C1 segment of cervical spinal cord (tissue), 14 donors: ENCODE measurements at places on chromosomes 7 and 10.

DNA sequence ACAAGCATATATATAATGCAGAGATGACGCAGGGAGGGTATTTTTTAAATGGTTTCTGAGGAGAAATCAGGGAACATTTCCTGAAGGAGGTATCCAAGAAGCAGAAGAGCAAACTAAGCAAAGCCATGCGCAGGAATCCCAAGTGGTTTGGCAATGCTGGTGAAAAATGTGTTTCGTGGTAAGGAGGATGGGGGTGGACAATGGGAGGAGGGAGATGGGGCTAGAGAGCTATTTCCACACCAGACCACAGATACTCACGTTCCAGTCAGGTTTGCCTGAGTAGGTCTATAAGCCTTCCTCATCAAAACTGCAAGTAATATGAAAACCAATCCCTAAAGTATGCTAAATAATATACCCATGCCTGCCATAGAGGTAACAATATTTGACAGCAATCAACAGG is 223.7 kb upstream of the MKLN1 start:
- no peak for DNase-seq

- no peak for DNase-seq
Observed at GRCh38 chr10:35356725-35357092, 20.4 kb downstream of the CCNY start.

- DNase-seq, result no peak
Observed at GRCh38 chr7:7051206-7051877, 131.0 kb upstream of the C1GALT1 start.

- no peak for DNase-seq
Observed at GRCh38 chr10:63200431-63200830, 67.3 kb downstream of the NRBF2 start.

DNA sequence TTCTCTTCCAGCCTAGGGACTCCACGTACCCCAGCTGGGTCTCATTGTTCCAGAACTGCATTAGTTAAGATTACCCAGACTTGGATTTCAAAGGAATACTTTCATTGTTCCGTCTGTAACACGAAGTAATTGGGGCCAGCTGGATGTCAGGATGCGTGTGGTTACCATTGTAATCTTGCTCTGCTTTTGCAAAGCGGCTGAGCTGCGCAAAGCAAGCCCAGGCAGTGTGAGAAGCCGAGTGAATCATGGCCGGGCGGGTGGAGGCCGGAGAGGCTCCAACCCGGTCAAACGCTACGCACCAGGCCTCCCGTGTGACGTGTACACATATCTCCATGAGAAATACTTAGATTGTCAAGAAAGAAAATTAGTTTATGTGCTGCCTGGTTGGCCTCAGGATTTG is 21.0 kb downstream of the LRRC17 start:
- no peak for DNase-seq

DNA sequence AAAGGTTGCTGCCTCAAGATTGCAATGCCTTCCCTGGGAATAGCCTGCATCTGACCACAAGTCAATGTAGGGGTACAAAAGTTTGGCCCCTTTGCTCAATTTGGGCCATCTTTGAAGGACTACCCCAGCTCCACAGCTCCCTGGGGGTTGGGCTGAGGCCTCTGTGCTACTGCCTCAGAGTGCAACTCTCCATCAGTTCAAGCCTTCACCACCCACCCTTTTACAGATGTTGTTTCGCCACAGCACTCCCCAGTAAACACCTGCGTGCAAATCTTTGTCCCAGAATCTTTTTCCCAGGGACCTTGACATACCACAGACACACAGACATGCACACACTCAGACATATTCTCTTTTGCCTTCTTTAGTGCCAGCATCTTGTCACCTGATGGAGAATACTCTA is 66.0 kb upstream of the ANKRD1 start:
- DNase-seq, result no peak

DNA sequence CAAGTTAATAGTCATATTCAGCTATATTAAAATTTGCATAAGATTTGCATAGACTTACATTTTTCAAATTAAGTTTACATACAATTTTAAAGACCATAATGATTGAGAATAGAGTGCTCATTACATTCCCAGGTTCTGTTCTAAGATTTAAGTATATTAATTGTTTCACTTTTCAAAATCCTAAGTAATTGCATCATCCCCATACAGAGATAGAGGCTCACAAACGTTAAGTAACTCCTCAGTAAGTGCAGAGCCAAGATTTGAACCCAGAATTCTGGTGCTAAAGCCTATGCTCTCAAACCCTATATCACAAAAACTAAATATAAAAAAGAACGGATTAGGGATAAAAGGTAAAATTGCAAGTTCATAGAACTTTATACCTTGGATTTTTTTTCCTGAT is 2.1 kb downstream of the ITIH5 start:
- no peak for DNase-seq

GRCh38 chr7:158387546-158387891 is 200.1 kb downstream of the PTPRN2 start:
- no peak for DNase-seq

DNA sequence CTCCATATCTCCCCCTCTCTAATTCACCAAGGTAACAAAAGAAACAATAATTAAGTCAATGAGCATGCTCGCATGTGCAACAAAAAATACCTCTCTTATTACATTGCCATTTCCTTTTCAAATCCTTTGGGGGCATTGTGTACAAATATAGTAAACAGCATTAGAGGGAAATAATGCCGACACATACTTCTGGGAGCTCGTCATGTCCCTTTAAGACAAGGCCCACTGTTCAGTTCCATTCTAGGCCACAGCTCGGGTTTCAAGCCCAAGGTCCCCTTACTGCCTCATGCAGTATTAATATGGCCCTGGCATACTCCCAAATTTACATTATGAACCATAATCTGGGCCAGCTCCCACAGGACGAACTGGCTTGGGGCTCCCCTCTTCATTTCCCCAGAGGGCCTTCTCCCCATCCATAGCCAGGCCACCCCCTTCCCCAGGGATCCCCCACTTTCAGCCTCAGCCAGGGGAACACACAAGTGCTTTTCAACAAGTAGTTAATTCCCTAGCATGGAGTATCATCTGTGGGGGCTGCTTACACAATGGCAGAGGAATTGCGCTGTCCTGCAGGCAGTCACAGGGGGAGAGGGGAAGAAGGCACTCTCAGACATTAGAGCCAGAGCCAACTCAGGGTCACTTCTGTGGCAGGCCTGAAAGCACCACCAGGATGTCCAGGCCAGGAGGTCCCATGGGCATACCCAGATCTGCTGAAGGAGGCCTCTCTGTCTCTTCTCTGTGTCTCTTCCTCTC is 110.6 kb downstream of the KCNMA1 start:
- DNase-seq, result no peak

DNA sequence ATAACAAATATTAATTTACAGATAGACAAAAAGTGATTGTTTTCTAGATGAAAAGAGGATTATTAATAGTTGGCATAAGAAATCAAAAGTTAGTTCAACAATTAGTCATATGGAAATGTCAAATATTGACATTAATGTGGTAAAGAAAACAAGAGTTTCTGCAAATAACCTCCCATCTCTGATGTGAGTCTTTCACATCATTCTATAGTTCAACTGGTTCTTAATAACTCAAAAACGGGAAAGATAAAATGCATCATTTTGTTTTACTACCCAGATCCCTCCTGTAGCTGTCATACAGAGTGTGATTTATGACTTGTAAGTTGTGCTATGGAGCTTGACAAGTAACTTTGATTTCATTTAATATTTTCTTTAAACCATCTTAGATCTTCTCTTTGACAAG is 594.8 kb downstream of the ZWINT start:
- DNase-seq, result no peak

- no peak for DNase-seq
Observed at GRCh38 chr7:114148779-114149178, 230.0 kb upstream of the PPP1R3A start.

DNA sequence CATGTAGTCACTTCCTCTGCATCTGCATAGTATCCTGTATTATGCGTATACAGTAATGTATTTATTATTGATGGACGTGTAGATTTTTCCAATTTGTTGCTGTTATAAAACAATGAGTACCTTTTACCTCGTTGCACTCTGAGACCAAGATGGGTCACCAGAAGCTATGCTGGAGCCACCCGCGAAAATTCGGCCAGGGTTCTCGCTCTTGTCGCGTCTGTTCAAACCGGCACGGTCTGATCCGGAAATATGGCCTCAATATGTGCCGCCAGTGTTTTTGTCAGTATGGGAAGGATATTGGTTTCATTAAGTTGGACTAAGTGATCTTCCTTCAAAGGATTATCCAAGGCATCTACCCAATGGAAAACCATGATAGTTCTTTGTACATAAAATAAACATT is 1.0 kb downstream of the PSMC2 start:
- no peak for DNase-seq

- DNase-seq, result no peak
Observed at GRCh38 chr10:124134251-124134893, 41.0 kb upstream of the CHST15 start.

GRCh38 chr10:114284346-114285071 is 45.5 kb downstream of the VWA2 start:
- DNase-seq, result no peak

GRCh38 chr10:76774987-76775603 is 862.5 kb downstream of the KCNMA1 start:
- DNase-seq, result no peak

- DNase-seq, result no peak
Observed at GRCh38 chr7:12975412-12975811, 288.0 kb downstream of the ARL4A start.

DNA sequence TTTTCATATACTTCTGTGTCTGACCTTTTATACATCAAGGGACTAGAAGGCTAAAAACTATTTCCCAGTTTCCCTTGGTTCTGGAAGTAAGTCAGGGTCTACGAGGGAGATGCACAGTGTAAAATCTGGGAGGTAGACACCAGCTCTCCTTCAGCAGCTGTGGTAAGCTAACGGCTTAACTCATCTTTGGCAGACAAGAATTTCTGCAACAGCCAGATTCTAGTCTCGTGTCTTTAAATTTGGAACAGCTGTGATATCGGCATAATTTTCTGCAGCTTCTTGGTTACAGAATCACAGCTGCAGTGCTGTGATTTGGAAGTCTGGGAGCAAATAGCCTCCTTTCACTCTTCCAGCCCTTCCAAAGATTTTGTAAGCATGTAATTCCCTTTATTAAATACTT is 37.4 kb upstream of the ABCB4 start:
- no peak for DNase-seq

DNA sequence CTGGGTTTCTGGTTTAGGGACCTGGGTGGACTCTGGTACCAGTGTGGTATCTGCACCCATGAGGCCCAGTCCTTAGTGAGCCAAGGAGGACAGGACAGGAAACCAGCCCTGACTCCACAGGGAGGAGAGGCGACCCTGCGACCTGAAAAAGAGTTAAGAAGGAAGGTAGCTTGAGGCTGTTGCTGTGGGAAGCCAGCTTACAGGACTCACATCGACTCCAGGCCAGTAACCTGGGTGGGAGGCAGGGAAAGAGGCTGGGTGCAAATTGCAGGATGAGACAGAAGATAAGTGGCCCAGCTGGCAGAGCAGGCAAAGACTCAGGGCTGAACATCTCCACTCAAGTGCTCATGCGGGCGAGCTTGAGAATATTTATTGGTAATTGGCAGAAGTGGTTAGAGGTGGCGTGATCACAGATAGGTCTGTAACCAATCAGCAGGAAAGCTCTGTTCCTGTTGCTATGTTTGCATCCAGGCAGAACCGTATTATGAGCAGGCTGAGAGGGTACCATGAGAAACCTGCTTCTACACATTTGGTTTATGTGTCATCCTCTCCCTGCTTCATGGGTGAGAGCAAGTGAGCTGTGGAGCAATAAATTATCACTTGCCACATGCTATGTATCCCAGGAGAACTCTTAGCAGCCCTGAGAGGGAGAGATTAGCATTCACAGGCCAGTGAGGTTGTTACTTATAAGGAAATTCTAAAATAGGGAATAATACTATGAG is 11.0 kb downstream of the TLL2 start:
- DNase-seq, result no peak

DNA sequence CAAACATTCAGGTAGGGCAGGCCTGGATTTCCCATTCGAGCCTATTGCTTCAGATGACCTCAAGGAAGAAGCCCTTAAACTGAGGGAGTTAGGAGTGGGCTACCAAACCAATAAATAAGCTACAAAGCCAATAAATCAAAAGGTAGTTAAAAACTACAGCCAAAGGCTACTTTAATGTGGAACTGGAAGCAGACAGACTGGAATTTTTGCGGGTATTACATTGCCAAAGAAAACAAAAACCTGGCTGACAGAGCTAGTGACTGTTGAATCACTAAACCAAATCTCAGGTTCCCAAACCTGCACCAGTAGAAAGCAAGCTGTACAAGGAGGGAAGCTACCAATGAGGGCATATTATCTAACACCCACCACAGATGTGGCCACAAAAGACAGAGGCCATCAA is 315.6 kb downstream of the GRM8 start:
- DNase-seq, result no peak

DNA sequence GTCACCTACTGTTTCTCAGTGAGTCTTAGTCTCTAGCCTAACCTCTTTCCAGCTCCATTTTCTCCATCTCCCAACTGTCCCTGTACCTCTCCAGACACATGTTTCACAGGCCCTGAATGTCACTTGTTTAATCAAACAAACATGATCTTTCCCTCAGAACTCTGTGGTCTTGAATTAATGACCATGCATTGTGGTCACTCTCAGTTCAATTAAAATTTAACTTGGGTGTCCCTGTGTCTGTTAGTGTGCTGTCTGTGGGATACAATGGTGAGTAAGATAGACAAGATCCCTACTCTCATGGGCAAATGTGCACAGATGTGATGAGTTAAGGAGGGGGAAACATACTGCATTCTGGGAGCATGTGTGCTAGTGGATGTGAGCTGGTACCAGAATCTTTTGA is 65.0 kb downstream of the RBM33 start:
- no peak for DNase-seq

- no peak for DNase-seq
Observed at GRCh38 chr10:12158111-12158510, 28.6 kb downstream of the SEC61A2 start.

DNA sequence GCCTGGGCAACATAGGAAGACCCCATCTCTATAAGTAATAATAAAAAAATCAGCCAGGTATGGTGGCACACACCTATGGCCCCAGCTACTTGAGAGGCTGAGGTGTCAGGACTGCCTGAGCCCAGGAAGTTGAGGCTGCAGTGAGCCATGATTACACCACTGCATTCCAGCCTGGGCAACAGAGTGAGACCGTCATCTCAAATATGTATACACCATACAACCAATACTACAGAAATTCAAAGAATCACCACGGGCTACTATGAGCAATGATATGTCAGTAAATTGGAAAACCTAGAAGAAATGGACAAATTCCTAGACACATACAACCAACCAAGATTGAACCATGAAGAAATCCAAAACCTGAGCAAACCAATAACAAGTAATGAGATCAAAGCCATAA is 60.3 kb upstream of the ZC3HAV1 start:
- DNase-seq, result no peak

- no peak for DNase-seq
Observed at GRCh38 chr10:65346466-65346865, 1579.4 kb upstream of the LRRTM3 start.

GRCh38 chr7:22672846-22673680 is 53.9 kb upstream of the IL6 start:
- no peak for DNase-seq

GRCh38 chr7:95527776-95528250 is 42.1 kb downstream of the ASB4 start:
- no peak for DNase-seq
